Testis (tissue), 5 donors: ENCODE measurements at places on chromosomes 12 and 14. TPM values are rescaled to one million over a fixed set of nuclear protein-coding genes. Genes with fewer than 3 reads are reported as not detected.

GRCh38 chr12:128671528-128672042 lies 152.2 kb downstream of the SLC15A4 start:
- H3K4me1 ChIP-seq, result no peaks in the 10 kb centered on the region
- DNase-seq, result no peak
- H3K36me3 ChIP-seq, result no peaks in the 10 kb centered on the region

- no peak for DNase-seq
- H3K27ac ChIP-seq, result no peak overlapping the region
- H3K4me3 ChIP-seq, result no peak overlapping the region
- peaks cover 8% of the 10 kb centered on the region for H3K4me1 ChIP-seq
- no peaks in the 10 kb centered on the region for H3K27me3 ChIP-seq
- H3K36me3 ChIP-seq, result no peaks in the 10 kb centered on the region
Measured at GRCh38 chr14:24422694-24423601, 6.5 kb downstream of the CBLN3 start.

DNA sequence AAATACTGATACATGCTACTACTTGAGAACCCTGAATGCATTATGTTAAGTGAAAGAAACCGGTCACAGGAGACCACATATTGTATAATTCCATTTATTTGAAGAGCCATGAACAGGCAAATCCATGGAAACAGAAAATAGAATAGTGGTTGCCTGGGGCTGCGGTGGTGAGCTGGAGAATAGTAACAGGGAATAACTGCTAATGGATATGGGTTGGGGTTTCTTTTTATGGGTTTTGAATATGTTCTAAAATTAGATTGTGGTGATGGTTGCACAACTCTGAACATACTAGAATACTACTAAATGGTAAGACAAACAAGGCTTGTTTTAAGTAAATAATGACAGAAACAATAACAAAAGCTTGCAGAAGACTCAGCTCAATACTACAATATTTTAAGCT lies 293.0 kb downstream of the BTG1 start:
- no peak overlapping the region for H3K27ac ChIP-seq
- no peak for DNase-seq
- no peak overlapping the region for H3K4me3 ChIP-seq
- H3K27me3 ChIP-seq, result no peaks in the 10 kb centered on the region

- H3K27ac ChIP-seq, result peak overlapping the region; percentile 21
- DNase-seq, result no peak
- no peaks in the 10 kb centered on the region for H3K27me3 ChIP-seq
- no peak overlapping the region for H3K4me3 ChIP-seq
Measured at GRCh38 chr12:12392413-12392812, 35.5 kb downstream of the BORCS5 start.

Gene CAPS2
- total RNA-seq, result 22.1 TPM

- peak overlapping the region; percentile 88 for H3K27ac ChIP-seq
- no peaks in the 10 kb centered on the region for H3K27me3 ChIP-seq
- DNase-seq, result no peak
- H3K36me3 ChIP-seq, result no peaks in the 10 kb centered on the region
Measured at GRCh38 chr14:35341454-35341750, 49.2 kb downstream of the PSMA6 start.
